ENCODE measurements at places on chromosomes 11 and 22. TPM values are rescaled to one million over a fixed set of nuclear protein-coding genes. Genes with fewer than 3 reads are reported as not detected.
A peak's percentile ranks its signal among the peaks of the same experiment; 100 is the strongest.

CCDC87 gene
- total RNA-seq = 0.62 TPM

- no peaks in the 10 kb centered on the region for H3K27me3 ChIP-seq
- no peaks in the 10 kb centered on the region for H3K36me3 ChIP-seq
- H3K27ac ChIP-seq = no peak overlapping the region
- DNase-seq = no peak
- H3K4me3 ChIP-seq = no peak overlapping the region
- no peaks in the 10 kb centered on the region for H3K4me1 ChIP-seq
Observed at GRCh38 chr11:80086496-80087055, 645.7 kb upstream of the TENM4 start.

TRIM48 gene
- not detected for total RNA-seq

GRCh38 chr11:71505001-71505400, 22.1 kb upstream of the KRTAP5-7 start:
- H3K27me3 ChIP-seq = no peaks in the 10 kb centered on the region
- H3K4me3 ChIP-seq = no peak overlapping the region
- no peaks in the 10 kb centered on the region for H3K4me1 ChIP-seq
- H3K36me3 ChIP-seq = peaks cover 12% of the 10 kb centered on the region

PKNOX2 gene
- 0.52 TPM for total RNA-seq

FOSL1 gene
- total RNA-seq = 0.84 TPM

DNA sequence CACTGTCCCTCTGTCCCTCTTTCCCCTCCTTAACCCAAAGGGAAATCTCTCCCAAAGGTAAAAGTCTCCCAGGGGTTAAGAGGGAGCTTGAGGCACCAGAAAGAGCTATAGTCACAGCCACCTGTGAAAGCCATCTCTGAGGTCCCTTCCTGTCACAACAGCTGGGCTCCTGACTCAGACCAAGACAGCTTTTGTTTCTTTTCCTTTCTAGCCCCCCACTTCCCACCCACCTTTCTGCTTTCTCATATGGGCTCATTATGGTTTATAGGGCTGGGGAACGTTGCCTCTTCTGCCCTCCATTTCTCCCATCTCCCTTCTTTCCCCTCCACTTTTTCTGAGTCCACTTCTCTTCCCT, 19.1 kb downstream of the MIF start:
- no peak for DNase-seq
- no peaks in the 10 kb centered on the region for H3K27me3 ChIP-seq
- no peaks in the 10 kb centered on the region for H3K36me3 ChIP-seq
- peak overlapping the region; percentile 84 for H3K27ac ChIP-seq

SLC22A6 gene
- not detected for total RNA-seq

GSTT2B gene
- 2.7 TPM for total RNA-seq

DNA sequence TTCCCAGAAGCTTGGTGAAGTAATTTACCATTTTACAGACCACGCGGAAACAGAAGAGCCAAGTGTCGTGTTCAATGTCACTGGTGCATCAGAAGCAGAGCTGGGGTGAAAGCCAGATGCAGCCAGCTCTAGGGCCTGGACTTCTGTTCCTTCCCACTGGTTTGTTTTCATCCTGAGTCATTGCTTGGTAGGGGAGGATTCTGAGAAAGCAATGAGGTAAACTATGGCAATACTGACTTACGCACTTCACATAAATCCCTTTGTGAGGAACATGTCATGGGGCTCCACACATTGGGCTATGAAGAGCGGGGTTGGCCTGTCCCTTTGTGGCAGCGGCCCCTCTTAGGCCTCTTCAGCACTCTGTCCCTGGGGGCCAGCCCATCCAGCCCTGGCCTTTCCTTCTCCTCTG, 52.4 kb upstream of the RBFOX2 start:
- H3K4me3 ChIP-seq = no peak overlapping the region
- H3K27ac ChIP-seq = peak overlapping the region; percentile 22
- DNase-seq = no peak
- no peaks in the 10 kb centered on the region for H3K27me3 ChIP-seq

Measured in colonic mucosa (tissue), 4 donors.